ENCODE measurements at places on chromosomes 6 and 20. TPM values are rescaled to one million over a fixed set of nuclear protein-coding genes. Genes with fewer than 3 reads are reported as not detected.
A peak's percentile ranks its signal among the peaks of the same experiment; 100 is the strongest.

Gene PTCRA
- total RNA-seq = not detected

Gene PPP1R16B
- total RNA-seq = 0.12 TPM

Gene ARG1
- total RNA-seq = not detected

Gene C2
- total RNA-seq = 1.1 TPM

Gene NOX3
- not detected for total RNA-seq

Gene COL19A1
- total RNA-seq = not detected

Gene TULP1
- total RNA-seq = not detected

Gene PHACTR1
- not detected for total RNA-seq

Gene BAK1
- 15.1 TPM for total RNA-seq

Gene CLPSL2
- total RNA-seq = not detected

Gene LAMA4
- total RNA-seq = 9.4 TPM

Gene MYH7B
- 0.04 TPM for total RNA-seq

Gene NFATC2
- 12.4 TPM for total RNA-seq

GRCh38 chr6:35152067-35152707, 11.0 kb upstream of the TCP11 start:
- DNase-seq = peak; percentile 68

DNA sequence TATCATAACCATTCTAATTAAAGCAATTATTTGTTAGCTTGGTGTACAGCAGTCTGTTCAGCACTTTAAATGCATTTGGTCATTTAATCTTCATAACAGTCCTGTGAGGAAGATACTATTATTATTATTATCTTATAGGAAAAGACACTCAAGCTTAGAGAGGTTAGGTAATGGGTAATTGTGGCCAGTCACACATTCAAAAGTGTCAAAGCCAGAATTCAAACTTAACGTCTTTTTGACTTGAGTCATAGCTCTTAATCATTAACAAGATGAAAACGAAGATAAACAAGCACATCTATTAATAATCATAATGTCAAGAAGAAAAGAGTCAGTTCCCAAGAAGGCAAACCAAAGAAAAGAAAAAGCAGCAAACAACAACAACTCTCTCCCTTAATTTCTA, 251.0 kb downstream of the SYNE1 start:
- DNase-seq = no peak

- no peak for DNase-seq
These were observed 40.3 kb downstream of the TRERF1 start for GRCh38 chr6:42411406-42411805.

DNA sequence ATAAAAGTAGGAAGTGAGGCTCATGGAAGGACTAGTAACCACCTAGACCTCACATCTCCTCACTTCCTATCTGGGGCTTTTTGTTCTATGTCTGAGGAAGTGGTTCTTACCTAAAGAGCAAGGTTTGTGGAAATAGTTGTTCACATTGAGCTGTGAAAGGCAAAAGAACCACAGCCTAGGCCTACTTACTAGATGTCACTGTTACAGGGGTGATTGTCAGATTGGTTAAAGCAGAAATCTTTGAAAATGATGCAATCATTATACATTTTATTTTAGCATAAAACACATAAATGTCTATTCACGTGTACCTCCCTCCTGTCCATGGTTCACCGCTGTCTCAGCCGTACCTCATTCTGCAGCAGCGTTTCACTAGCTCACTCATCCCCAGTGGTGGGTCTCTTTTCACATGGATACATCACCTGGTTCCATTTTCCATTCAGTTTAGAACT, 268.8 kb downstream of the TMEM242 start:
- DNase-seq = no peak

GRCh38 chr20:35290186-35290886, 1.9 kb downstream of the FAM83C start:
- no peak for DNase-seq

DNA sequence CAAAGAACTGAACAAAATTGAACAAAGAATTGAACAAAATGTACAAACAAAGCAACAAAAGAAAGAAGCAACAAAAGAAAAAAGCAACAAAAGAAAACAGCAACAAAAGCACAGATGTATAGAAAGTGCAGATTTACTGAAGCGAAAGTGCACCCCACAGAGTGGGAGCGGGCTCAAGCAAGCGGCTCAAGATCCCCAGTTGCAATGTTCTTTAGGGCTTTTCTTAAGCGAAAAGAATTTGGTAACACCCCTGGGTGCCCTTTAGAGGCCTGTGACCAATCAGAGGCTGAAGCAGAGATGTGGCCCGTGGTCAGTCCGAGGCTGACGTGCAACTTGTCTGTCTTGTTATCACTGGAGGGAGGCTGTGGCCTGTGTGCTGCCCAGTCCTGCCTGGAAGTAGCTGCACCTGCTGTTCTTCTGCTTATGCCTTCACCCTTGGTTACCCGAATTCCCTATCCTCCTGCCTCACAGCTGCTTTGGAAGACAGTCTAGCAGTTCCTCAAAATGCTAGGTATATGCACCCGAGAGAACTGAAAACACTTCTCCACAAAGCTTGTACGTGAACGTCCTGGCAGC, 13.2 kb upstream of the KIF25 start:
- no peak for DNase-seq

- no peak for DNase-seq
These were observed 130.1 kb downstream of the NFATC2 start for GRCh38 chr20:51412333-51412871.

GRCh38 chr20:35600176-35600992, 15.2 kb upstream of the SPAG4 start:
- no peak for DNase-seq

DNA sequence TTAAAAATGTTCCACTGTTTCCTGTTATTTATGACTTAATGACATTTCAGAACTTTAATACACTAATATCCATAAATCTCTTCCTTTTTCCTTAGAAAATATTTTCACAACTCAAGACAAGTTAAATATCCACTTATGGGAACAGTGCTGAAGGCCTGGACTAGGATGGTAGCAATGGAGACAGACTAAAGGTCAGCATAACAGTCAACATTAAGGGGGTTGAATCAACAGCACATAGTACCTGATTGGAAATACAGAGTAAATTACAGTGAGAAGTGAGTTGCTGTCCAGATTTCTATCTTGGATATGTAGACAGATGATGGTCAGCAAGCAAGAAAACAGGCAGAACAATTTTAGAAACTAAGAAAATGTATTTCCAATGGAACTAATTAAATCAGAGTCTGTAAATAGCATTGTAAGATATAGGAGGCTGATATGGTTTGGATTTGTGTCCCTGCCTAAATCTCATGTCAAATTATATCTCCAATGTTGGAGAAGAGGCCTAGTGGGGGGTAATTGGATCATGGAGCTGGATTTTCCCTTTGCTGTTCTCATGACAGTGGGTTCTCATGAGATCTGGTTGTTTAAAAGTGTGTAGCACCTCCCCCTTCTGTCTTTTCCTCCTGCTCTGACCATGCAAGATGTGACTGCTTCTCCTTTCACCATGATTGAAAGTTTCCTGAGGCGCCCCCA, 682.7 kb downstream of the MAFB start:
- DNase-seq = no peak

DNA sequence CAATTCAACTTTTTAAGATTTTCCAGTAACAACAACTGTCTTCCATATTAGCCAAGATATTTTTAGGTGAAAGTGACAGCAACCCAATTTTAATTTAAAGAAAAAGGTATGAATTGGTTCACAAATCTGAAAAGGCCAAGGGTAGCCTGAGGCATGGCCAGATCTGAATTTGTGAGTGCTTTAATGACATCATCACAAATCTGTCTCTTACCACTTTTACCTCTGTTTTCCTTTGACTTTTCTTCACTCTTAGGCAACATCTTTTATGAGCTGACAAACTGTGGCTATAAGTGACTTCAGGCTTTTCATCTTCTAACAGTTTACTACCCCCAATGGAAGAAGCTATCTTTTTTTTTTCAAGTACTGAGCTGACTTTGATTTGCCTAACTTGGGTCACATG, 44.5 kb upstream of the PKIB start:
- DNase-seq = no peak

DNA sequence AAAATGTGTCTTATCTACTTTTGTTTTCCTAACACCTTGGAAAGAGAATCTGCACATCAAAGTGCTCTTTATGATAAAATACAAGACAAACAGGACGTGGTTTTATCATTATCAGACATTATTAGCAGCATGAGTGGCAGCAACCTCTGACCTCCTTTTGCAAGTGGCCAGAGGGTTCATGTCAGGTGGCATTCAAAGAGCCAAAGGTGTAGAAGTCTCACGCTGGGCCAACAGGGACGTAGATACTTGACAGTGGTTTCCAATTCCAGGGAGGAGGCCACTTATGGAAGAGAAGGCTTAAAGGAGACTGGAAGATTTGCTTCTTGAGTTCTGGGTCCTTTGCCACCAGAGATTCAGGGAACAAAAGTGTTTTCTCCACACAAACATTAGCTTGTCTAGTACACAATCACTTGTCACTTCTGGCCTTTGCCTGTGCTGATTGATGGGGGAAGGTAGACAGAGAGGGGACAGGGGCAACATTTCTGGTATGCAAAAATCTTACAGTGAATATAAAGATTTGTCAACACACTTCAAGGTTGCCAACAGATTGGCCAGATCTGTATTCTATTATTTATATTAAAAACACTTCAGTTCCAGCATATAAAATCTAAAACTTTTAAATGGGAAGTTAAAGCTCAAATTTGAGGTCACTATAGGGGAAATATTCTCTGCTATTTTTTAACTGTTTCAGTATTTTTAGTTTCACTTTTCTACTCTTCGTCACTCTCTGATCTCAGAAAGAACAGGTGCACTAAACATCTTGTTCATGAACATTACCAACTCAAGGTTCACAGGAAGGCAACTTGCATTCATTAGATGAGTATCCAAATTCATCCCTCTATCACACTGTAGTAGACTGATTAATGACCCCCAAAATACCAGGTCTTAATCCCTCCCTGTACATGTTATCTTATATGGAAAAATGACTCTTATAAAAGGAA, 52.1 kb upstream of the FBXO30 start:
- DNase-seq = no peak

- peak; percentile 71 for DNase-seq
These were observed 264.3 kb upstream of the PLN start for GRCh38 chr6:118283766-118284165.

DNA sequence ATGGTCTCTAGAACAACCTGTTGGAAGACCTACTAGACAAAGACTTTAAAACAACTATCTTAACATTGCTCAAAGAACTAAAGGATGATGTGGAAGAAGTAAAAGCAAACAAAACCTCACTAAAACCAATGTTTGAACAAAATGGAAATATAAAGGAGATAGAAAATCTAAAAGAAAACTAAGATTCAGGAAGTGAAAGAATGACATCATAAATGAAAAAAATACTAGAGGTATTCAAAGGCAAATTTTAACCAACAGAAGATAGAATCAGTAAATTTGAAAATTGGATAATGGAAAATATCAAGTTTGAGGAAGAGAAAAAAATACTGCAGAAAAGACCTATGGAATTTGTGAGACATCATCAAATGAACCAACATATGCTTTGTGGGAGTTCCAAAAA, 914.1 kb upstream of the GJE1 start:
- DNase-seq = no peak

DNA sequence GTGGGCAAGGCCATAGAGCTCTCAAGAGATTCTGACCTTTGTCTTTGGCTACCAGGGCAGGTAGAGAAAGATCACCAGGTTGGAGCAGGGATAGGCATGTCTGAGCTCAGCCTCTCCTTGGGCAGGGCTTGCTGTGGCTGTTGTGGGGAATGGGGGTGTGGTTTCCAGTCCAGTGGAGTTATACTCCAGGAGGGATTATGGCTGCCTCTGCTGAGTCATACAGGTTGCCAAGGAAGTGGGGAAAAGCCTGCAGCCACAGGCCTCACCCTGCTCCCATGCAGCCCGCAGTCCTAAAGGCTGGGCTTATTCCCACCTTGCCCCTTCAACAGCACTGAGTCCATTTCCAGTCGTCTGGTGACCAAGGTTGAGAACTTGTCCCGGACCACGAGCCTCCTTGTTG, 21.9 kb downstream of the MEP1A start:
- DNase-seq = peak; percentile 33

GRCh38 chr6:28567506-28567905, 41.8 kb downstream of the GPX5 start:
- DNase-seq = no peak

- no peak for DNase-seq
These were observed 31.2 kb upstream of the APCDD1L start for GRCh38 chr20:58546416-58546711.

GRCh38 chr6:138087593-138088325, 19.5 kb downstream of the PERP start:
- peak; percentile 25 for DNase-seq

DNA sequence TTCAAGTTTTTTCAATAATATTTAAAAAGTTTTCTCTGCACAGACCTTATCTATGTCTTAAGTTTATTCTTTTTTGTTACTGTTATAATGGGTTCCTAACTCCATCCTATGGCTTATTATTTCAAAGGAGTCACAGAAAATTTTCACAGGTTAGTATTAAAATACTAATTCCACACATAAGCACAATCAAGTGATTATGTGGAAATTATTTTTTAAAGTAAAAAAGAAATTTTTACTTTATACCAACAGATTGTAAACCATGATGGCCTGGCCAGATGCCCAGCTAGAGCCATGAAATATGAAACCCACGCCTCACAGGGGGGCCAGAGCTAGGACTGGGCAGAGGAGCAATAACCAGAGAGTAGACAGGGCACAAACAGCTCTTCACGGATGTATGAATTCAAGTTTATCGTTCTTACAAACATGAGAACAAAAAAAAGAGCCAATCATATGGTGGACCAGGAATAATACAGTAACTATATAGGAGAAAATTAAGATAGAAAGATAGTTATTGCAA, 34.0 kb downstream of the NUDT3 start:
- peak; percentile 51 for DNase-seq

- DNase-seq = no peak
These were observed 247.5 kb upstream of the RNF217 start for GRCh38 chr6:124714728-124715127.

- DNase-seq = no peak
These were observed 59.3 kb upstream of the XRN2 start for GRCh38 chr20:21243811-21244210.

DNA sequence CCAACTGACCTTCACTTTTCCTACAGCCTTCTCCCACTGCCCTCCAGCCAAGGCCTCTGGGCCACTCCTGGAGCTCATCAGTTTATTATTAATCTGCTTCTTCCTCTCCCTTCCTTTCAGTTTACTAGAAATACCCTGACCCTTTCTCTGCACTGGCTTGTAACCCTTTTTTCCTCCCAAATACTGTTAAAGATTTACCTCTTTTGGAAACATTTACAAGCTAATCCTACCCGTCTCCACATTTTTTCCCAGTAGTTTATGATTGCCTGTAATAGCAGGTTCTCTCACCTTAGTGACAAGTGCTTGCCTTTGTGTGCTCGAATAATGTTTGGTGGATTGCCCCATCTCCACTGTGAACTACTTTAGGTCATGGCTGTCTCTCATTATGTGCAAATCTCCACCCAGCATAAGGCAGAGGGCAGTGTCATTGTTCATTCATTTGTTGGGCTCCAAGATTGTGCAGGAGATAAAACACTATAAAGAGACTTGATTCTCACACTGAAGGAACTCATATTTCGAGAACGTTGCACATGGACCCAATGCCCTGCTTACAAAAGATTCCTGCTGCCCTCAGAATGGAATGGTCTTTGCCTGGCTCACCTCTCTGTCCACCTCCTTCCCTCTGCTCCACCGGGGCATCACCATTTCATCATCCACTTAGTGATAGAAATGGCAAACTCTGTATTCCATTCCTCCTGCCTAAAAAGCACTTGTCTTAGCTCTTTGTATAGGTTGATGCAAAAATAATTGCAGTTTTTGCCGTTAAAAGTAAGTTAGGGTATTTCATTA, 491.1 kb downstream of the UTRN start:
- no peak for DNase-seq
